ENCODE measurements at places on chromosomes 1 and 21.
A peak's percentile ranks its signal among the peaks of the same experiment; 100 is the strongest.

GRCh38 chr1:160221089-160221488 lies 15.9 kb downstream of the PEA15 start:
- no peak for DNase-seq

DNA sequence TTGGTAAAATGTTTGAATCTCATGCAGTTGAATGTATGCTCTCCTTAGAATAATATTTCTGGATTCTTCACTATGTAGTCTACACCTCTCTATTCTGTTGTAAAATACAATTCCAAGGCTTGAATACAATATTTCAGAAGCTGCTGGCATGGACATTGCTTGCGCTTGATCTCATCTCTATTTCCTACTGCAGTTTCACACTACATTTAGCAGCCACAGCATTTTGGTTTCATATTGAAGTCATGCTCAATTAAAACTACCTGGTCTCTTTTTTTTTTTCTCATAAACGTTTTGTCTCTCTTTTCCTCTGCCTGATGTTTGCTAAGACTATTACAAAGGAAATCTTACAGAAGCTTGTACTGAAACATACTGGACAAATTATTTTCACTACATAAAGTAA lies 631.0 kb upstream of the TMPRSS15 start:
- DNase-seq, result no peak

- no peak for DNase-seq
Observed at GRCh38 chr1:87718241-87718950, 389.7 kb downstream of the LMO4 start.

- peak; percentile 51 for DNase-seq
Observed at GRCh38 chr1:30808067-30808662, 50.6 kb upstream of the LAPTM5 start.

- DNase-seq, result peak; percentile 94
Observed at GRCh38 chr1:28296401-28297261, 32.2 kb upstream of the MED18 start.

DNA sequence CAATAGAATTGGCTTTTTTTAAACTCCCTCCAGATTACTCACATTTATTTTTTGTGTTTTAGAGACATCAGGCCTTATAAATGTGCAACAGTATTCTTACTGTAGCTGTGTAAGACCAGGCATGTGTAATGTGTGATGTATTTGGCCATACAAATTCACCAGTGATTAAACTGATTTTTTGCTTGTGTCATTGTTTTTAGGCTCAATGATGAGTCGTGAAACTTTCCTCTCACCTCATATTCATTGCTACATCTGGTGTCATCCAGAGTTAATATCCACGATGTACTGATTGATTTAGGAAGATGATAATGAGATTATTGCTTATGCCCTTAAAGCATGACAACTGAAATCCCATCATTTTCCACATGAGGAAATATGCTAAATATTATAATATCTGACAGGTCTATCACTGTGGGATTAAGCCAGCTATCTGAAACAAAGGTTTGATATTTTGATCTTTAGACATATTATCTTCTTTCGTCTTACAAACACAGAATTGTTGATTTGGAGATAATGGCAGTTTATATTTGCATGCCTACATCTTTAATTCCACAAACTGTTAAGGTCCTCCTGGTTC lies 487.9 kb downstream of the PTBP2 start:
- DNase-seq, result no peak

DNA sequence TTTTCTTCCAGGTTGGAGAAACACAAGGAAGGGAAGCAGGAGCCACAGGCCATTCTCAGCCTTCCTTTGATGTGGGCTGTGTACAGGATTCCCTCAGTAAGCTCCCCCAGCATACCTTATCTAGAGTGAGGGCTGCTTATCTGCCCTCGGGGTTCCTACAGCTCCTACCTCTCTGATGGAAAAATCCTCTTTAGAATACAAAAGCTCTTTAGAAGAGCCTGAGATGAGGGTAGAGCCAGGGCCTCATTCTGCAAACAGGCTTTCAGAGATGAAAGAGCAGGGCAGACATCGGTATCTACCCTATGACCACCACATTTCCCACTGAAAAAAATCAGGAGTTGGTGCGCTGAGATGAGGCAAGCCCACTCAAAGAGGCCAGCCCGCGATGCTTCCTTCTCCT lies 85.1 kb downstream of the PLPP3 start:
- peak; percentile 77 for DNase-seq

DNA sequence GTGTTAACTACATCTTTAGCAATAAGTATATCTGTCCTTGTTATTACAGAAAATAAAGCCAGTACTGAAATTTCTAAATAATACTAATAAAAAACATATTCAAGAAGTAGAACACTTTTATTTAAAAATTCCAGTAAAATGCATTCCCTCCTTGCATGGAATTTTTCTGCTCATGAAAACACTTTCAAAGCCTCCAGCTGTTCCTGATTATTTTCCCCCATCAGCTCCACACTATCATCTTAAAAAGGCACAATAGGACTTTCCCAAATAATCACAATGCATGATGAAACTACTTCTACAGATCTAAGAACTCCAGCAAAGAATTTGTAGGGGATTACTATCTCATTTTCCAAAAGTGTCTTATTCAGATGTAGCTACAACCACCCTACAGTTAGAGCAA lies 162.6 kb upstream of the USP25 start:
- DNase-seq, result no peak

DNA sequence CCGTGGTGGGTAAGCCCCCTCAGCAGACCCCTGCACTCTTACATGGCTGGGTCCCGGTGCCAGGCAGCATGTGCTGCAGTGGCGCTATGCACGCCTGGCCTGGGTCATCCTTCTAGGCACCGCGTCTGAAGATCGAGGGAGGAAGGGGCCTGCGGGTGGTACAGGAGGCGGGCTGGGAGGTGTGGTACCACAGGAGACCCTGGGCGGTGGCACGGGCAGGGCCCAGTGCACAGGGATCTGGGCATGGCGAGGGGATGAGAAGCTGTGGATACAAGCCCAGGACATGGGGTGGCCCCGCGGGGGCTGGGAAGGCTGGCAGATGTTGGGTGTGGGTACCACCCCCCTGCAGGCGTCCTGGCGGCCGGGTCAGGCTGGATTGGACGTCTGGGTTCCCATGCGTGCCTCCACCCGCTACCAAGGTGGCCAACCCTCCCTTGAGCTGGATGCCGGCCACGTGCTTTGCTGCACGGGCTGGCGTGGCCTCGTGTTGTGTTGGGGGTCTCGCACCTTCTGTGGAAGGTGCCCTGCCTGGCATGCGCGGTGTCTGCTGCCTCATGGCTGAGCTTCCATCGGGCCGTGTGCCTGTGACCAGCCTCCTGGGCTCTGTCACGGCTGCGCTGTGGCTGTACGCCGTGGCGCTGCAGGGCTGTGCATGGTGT lies 19.7 kb downstream of the CFAP410 start:
- DNase-seq, result no peak

DNA sequence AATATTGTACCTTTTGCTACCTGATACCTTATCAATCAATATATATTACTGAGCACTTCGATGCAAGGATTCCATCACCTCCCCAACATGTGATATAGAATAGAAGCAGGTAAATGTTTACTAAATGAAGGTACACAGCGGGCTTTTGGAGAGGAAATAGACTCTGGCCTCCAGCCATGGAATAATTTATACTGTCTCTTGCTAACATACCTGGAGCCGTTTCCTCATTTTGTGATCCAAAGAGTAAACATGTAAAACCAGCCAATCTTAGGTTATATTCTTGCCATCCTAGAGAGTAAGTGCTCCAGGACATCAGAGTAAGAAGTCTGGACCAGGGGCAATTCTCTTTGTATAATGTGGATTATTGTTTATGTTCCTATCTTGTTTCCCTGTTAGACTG lies 39.4 kb downstream of the NDUFS5 start:
- no peak for DNase-seq

DNA sequence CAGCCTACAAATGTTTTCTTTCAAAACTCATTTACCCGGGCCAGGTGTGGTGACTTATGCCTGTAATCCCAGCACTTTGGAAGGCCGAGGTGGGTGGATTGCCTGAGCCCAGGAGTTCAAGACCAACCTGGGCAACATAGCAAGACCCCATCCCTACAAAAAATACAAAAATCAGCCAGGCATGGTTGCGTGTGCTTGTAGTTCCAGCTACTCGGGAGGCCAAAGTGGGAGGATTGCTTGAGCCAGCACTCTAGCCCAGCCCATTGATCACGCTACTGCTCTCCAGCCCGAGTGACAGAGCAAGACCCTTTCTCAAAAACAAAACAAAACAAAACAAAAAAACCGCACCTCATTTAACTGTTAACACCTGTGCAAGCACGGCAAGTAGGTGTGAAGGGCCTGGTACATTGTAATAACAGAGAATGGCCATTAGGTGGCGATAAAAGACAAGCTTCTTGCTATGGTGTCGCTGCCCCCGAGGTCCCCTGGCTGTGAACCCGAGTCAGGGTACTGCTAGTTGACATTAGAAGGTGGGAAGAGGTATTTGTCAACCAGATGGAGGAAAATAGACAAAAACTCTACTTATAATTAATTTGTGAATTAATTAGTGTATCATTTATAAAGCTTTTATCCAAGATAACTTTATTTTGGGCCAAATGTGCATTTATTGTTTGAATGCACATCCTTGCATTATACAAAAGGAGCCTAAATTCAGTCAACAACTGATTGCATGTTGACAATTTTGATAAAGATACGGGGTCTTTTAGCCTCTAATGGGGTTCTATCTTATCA lies 66.5 kb downstream of the SH3BGR start:
- peak; percentile 90 for DNase-seq

GRCh38 chr1:8871539-8871935 lies 6.9 kb downstream of the ENO1 start:
- peak; percentile 85 for DNase-seq

- no peak for DNase-seq
Observed at GRCh38 chr1:82154219-82154970, 353.7 kb downstream of the ADGRL2 start.

DNA sequence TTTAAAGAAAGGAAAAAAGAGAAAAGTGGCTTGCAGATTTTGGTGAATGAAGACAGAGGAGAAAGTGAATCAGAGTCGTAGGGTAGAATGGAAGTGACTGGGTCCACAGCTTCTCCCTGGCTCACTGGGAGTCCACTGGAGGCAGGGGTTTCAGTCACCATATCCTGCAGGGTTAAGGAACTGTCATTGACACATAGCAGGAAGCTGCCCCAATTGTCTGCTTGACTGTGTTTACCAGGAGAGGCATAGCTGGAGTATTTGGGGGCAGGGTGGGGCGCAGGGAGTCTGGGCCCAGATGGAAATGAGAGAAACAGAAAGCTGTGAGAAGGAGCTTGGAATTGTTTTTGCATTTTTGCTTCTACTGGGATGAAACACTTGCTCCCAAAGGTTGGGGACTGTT lies 228.8 kb upstream of the CSF3R start:
- peak; percentile 76 for DNase-seq

GRCh38 chr21:17540530-17540929 lies 27.7 kb downstream of the CXADR start:
- DNase-seq, result no peak

GRCh38 chr1:204410688-204411450 lies 748 bp downstream of the PPP1R15B start:
- no peak for DNase-seq

GRCh38 chr1:94527447-94528031 lies 14.0 kb downstream of the F3 start:
- no peak for DNase-seq

GRCh38 chr1:172897738-172898137 lies 153.0 kb downstream of the TNFSF18 start:
- no peak for DNase-seq

GRCh38 chr1:113872219-113872935 lies 865 bp upstream of the PTPN22 start:
- no peak for DNase-seq

- DNase-seq, result peak; percentile 44
Observed at GRCh38 chr21:45618846-45619485, 24.6 kb upstream of the PCBP3 start.

DNA sequence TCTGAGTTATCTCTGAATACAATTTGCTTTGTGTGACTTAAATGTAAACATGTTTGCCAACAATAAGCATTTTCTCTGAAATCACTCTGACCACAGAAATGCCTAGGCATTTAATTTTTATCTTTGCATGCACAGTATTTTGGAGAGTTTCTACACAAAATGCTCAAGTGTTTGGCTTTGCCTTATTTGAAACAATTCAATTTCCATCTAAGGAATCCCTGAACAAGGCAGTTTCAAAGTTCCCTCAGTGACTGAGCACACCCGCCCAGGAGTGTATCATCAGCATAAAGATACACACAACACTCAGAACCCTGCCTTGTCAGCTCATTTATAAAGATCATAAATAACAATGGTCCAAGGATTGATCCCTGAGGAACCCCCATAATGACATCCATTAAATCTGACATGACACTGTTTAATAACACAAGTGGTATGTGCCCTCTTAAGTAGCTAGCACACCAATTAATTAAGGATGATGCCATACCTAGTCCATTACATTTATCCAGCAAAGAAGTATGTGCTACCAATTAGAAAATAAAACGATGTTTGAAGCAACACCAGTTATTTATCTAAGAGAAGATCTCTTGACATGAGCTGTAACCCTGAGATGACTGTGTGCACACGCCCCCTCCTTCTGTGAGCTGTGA lies 585.8 kb downstream of the ADGRL2 start:
- DNase-seq, result no peak

DNA sequence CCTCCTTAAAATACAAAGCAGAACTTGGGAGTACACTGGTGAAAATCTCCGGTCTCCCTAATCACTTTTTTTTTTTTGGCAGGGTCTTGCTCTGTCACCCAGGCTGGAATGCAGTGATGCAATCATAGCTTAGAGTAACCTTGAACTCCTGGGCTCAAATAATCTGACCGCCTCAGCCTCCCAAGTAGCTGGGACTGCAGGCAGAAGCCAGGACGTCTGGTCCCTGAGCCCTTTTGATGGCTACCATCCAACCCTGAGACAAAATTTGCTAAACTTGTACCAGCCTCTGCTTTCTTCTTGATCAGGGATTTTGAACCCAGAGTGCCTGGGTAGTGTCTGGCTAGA lies 4.1 kb downstream of the L1TD1 start:
- peak; percentile 71 for DNase-seq

- DNase-seq, result peak; percentile 4
Observed at GRCh38 chr1:33762109-33762830, 101.6 kb upstream of the HMGB4 start.

DNA sequence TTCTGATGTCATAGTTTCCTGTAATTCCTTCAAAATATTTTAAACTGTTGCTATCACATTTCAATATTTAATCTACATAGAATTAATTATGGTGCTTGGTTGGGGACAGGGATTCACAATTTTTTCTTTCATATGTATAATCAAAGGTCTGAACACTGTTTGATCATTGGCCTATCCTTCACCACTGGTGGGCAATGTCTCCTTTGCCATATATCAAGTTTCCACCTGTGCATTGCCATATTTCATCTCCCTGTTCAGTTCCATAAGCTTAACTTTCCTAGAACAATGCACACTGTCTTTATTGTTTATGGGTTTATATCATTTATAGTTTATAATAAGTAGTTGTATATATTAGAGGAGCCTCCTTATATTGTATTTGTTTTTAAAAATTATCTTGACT lies 374.9 kb upstream of the PTBP2 start:
- DNase-seq, result no peak
